ENCODE measurements at places on chromosomes 7 and 10. TPM values are rescaled to one million over a fixed set of nuclear protein-coding genes. Genes with fewer than 3 reads are reported as not detected.

DNA sequence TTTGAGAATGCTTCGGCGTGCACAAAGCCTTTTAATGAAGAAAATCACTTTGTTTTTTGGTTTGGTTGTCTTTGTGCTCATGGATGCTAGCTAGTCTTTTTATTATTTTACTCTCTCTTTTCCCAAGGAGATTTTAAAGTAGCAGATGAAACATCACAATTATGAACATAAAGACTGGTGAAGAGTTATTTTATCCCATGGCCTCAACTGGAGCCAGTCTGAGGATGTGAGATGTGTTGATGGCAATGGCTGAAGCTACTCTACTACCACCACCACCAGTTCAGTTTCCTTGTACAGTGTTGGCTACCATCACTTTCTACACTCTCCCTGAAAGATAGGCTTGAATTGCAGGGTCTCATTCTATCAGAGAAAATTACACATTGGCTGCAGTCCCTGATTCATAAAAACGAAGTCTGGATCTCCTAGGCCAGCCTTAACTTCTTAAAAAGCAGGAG is 494 bp upstream of the HERC4 start:
- DNase-seq, result no peak

DNA sequence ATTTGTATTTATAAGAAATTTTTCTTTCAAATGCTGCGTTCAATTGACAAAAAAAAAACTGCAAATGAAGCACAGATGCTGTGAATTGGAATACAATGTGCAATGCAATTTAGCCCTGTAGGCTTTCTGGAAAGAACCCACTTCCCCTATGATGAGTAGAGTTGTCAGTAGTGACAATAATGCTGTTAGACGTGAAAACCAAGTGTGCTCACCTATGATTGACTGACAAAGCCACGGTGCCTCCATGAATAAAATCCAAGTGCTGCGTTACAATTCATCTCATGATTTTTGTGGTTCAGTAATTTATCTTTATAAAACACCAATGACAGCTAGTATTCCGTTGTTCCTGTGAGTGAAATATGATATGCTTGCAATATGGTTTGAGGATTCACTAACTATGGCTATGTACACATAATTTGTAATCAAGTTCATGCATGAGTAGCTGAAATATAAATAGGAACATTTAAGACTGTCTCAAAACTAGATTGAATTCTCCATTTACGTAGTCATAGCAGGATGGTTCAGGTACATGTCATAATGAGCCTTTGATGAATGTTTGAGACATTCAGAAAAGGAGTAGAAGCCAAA is 1160.3 kb downstream of the CNTNAP2 start:
- DNase-seq, result no peak

DNA sequence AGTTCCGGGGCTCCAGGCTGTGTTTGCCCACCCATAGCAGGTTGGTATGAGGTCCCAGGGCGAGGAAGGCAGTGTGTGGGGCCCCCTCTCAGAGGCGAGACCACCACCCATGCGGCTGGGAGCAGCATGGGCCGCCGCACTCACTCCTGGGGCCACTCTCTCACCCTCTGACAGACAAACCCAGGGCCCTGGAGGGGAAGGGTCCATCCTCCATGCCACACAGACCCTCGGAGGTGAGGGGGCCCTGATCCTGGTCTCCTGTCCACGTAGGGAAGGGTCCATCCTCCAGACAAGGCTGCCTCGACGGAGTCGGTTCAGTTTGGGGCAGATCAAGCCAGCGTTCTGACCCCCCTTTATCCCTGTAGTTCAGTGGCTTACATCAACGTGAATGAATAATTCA is 230.8 kb downstream of the ELFN1 start:
- no peak for DNase-seq

- no peak for DNase-seq
Measured at GRCh38 chr7:3217166-3217565, 83.9 kb upstream of the SDK1 start.

GRCh38 chr7:50477640-50478039 is 27.5 kb upstream of the FIGNL1 start:
- DNase-seq, result no peak

DNA sequence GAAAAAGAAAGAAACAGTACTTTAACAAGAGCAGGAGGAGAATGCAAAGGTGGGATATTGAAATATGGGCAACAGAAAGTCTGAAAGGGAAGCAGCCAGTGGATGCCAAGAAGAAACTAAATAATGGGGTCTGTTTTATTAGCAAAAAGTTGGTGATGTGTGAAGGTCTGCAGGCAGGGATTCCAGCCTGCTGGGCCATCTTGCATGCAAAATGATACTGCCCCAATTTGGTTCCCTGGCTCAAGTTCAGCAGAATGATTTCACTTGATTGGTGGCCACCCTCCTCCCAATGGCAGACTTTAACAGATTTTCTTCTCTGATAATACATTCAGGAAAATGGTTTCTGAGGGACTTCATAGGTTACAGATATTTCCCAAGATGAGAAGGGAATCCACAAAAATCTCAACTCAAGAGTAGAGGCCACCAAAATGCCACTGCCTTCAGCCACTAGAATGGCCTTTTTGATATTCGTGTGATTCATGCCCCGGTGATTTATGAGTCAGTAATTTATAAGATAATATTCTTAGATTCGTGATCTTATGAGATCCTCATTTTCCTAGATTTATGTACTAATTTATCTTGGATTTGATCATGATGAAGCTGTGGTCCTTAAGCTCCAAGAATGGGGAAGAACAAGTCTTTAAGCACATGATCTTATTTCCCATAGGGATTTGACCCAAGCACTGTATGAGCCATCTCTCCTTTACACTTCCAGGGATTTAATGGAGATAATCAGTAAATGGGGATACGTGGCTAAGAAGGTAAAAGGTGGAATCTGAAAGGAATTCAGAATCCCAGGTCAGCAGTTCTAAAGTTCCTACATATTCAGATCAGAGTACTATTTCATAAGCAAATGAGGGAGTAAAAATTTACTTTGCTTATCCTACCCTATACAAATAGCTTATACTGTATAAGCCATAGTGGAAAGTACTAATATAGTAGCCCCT is 32.3 kb upstream of the ADD3 start:
- no peak for DNase-seq

- no peak for DNase-seq
Measured at GRCh38 chr10:103751667-103752290, 103.6 kb downstream of the SH3PXD2A start.

DNA sequence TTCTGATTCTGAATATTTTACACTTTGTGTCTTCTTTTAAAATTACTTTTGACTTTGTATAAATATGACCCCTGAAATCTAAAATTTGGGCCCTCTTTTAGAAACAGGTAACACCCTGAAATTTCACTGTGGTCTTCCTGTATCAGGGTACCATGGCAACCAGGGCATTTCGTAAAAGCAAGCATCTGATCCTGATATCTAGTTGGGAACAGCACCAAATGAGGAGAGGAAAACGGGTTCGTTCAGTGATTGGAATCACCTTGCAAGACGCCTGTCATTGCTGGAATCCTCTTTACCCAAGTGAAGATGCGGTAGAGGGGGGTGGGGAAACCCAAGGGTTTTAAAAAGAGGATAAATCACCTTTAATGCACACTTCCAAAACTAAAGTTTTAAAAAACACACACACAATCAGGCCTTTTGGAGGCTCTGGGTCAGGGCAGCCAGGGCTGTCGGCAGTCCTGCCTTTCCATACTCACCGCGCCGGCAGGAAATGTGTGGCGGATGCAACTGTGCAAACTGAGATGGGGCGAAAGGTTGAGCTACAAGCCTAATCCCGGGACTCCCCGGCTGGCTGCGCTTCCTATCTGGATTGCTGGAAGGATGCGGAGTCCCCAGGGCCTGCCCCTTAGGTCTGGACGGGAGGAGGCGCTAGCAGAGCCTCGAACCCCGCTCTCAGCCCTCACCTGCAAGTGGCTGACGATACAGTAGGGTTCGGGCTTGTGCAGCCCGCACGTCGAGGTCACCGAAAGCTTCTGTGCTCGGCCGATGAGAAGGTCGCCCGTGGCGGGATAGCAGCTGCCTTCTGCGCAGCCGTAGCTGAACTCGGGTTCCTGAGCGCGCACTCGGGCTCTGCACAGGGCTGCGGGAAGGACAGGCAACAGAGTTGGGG is 1.8 kb downstream of the LAMB1 start:
- DNase-seq, result peak; percentile 83

DNA sequence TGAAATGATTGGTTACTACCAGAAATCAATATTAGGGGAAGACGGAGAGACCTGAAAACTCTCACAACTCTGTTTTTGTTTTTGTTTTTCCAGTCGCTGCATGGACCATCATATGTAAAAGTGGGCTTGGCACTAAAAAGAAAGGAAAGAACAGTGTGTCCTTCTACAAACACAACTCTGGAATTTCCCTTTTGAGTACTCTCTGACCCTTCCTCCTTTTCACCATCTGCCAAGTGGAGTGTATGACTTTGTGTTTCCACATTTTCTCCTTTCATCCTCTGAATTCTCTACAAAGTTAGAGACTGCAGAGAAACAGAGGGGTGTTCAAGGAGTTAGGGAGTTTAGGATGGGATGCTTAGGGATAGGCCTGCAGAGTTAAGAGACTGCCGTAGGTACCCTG is 92.0 kb downstream of the MDFIC start:
- DNase-seq, result no peak

- no peak for DNase-seq
Measured at GRCh38 chr7:27602766-27603165, 59.9 kb downstream of the HIBADH start.

DNA sequence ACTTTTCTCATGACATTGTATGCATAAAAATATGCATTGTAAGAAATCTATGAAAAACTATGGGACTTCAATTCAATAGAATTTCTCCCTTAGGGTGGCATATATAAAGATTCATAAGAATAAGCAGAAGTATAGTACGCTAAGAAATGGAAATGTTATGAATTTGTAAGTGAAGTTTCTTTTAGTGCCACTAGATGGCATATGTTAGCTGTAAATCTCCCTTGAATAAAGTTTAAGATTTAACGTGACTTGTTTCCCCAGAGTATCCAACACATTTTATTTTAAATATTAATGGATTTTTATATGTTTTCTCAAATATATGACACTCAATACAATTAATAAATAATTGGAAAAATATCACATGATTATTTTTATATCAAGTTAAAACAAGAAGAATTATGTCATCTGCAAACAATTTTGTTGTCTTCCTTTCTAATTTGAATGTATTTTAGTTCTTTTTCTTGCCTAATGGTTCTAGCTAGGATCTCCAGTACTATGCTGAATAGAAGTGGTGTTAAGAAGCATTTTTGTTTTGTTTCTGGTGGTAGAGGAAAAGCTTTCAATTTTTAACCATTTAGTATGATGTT is 287.2 kb downstream of the HGF start:
- peak; percentile 28 for DNase-seq

DNA sequence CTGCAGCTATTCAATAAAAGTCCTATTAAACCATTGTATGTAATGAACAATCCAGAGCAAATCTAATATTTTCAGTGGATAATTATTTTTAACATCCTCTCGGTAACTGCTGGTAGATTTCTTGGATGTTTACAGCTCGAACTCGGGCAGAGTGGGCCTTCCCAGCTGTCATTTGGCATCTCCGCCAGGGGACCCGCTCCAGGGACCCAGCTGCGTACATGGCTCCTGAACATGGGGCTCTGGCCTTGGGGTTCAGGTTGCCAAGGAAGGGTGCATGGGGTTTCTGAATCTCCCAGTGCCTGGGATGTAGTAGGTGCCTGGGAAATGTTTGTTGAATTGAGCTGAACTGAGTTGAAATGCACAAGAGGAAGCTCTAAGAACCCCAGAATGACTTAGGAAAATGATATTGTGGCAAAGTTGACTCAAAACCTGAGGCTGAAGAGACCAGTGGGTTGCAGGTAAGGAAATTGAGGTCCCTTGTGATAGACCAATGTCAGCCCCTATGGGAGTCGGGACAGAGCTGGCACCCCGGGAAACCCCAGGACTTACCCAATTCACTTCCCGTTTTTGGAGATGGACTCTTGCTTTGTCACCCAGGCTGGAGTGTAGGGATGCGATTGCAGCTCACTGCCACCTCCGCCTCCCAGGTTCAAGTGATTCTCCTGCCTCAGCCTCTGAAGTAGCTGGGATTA is 228.4 kb downstream of the CUX1 start:
- DNase-seq, result no peak

DNA sequence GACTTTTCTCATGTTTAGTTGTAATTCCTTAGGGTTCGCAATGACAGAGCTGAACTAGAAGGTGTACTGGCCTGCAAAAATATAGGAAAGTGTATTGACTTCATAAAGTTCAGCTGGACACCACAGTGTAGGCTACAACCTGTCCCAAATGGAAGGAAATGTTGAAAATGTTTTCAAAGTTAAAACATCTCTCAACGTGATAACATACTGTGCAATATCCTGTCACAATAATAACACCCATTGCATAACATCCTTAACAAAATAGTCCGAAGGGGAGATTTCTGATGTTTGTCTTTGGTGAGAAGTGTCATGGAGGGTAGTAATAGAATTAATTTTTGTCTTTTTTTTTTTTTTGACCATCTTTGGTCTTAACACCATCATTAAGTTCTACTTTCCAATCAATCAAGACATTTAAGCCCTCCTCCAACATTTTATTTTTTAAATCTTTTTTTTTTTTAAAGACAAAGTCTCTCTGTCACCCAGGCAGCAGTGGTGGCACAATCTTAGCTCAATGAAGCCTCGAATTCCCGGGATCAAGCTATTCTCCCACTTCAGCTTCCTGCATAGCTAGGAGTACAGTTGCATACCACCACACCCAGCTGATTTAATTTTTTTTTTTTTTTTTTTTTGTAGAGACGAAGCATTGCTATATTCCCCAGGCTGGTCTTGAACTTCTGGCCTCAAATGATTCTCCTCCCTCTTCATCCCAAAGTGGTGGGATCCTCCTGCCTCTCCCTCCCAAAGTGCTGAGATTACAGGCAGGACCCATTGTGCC is 45.7 kb downstream of the DYNC1I1 start:
- no peak for DNase-seq

GRCh38 chr10:123180101-123181090 is 26.2 kb downstream of the BUB3 start:
- no peak for DNase-seq

DNA sequence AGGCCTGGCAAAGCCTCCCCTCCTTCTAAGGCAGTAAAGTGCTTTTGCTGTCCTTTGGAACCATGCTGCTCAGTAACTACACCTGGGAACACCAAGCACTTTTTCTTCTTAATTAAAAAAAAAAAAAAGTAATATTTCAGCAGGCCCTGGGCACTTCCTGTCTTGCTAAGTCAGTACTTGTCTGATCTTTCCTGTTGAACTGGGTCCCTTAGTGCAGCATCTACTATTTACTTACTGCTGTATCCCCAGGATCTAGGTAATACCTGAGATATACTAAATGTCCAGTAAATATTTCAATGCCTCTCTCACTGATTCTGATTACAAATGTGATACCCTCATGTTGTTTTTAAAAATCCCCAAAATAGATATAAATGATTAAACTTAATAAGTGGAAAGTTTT is 77.4 kb downstream of the PPP1R3C start:
- DNase-seq, result no peak

The SEMA3D gene
- 0.05 TPM for polyA plus RNA-seq

The DYNC1I1 gene
- polyA plus RNA-seq, result not detected

The PPP1R3C gene
- polyA plus RNA-seq, result 10.9 TPM

The LHFPL3 gene
- polyA plus RNA-seq, result not detected

The DPCD gene
- polyA plus RNA-seq, result 39.4 TPM

The NACAD gene
- 0.30 TPM for polyA plus RNA-seq

The ZPBP gene
- polyA plus RNA-seq, result not detected

The MMRN2 gene
- polyA plus RNA-seq, result 0.35 TPM

The RAPGEF5 gene
- polyA plus RNA-seq, result 0.09 TPM

The OPN4 gene
- not detected for polyA plus RNA-seq

All from A549 (cell line).